ELR (cell line): ENCODE measurements at places on chromosomes 1 and 21.

GRCh38 chr1:25805863-25806225, 5.9 kb downstream of the SELENON start:
- no peak for DNase-seq

DNA sequence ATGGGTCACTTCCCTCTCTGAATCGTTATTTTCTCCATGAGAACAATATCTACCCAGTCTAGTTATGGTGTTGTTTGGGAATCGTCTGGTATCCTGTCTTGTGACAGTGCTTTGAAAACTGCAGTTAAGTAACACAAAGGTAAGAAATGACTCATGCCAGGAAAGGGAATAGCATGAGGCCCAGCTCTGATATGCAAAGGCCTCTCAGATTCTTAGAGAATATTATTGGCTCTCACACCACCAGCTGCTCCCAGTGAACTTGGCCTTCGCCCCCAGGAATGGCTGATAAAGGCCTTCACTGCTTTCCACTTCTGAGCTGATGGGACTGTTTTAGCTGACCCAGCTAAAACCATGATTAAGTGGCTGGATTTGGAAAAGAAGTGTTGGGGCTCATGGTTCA, 27.1 kb downstream of the NEK2 start:
- DNase-seq: peak; percentile 71

GRCh38 chr1:246893191-246893939, 38.4 kb downstream of the AHCTF1 start:
- peak; percentile 10 for DNase-seq

DNA sequence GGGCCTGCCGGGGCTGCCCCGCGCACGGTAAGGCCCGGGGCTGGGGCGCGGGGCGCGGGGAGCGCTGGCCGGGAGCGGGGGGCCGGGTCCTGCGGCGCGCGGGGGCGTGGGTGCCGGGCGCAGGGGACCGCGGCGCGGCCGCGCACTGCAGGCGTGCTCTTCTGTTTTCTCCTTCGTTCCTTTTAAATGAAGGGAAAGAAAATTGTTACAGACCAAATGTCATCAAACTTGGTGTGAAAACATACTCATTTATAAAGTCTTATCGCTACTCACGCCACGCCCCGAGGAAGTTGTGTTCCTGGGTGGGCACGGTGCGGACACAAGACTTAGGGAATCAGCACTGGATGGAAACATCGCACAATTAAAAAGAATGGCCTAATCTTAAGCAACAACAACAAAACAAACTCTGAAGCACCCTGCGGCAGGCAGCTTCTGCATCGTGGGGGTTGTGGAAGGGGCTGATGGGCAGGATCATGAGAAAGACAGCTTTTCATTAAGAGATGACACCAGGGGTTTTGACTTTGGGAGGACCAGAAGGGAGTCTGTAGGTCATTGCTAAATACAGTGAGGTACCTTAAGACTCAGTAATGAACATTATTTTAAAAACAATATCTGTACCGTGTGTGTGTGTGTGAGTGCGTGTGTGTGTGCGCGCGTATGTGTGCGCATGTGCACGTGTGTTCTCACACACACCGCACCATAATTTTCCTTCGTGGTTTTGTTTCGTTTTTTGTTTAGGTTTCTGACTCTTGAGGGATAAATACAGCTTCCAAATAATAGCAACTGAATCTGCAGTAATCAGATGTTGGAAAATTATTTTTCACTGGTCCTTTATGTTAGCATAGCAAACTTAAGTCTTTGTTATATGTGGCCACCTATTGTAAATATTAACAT, 548 bp downstream of the B3GALT5 start:
- DNase-seq: peak; percentile 7

DNA sequence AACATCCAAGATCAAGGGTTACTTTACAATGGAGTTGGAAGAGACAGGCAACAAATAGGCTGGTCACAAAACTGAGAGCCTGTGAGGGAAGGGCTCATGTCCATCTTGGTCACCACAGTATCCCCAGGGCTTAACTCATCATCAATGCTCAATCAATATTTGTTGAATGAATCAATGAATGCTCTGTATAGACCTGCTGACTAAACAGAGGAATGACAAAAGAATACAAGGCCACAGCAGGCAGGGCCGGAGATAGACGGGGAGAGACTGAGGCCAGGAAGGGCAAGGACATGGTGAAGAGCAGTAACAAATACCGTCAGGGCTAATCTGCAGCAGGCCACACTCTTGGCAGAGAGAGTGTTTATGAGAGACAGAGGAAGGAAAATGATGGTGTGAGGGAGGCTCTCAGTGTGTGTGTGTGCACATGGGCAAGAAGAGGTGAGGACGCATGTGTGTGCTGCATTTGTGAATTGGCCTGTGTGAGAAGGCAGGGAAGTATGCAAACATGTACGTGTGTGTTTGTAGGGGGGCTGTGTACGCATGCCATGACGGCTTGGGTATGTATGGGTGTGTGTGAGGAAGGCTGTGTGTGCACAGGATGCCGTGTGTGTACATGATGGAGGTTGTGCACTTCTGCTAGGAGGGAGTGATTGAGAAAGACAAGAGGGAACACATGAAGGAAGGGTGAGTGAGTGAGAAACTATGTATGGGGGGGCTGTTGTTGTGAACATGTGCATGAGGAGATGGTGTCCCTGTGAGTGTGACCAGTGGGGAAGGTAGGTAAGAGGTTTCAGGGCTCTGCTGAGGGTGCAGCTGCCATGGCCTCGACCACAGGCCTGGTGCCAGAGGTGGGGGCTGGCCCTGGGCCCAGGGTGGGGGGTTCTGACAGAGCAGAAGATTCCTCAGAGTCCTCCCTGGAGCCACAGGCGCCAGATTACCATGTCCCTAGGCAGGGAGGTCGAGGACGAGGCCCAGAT, 15.4 kb downstream of the AHDC1 start:
- no peak for DNase-seq

GRCh38 chr1:157993918-157994605, 617 bp downstream of the KIRREL1 start:
- peak; percentile 39 for DNase-seq

- DNase-seq: no peak
Measured at GRCh38 chr1:151336556-151336955, 9.3 kb upstream of the PI4KB start.

DNA sequence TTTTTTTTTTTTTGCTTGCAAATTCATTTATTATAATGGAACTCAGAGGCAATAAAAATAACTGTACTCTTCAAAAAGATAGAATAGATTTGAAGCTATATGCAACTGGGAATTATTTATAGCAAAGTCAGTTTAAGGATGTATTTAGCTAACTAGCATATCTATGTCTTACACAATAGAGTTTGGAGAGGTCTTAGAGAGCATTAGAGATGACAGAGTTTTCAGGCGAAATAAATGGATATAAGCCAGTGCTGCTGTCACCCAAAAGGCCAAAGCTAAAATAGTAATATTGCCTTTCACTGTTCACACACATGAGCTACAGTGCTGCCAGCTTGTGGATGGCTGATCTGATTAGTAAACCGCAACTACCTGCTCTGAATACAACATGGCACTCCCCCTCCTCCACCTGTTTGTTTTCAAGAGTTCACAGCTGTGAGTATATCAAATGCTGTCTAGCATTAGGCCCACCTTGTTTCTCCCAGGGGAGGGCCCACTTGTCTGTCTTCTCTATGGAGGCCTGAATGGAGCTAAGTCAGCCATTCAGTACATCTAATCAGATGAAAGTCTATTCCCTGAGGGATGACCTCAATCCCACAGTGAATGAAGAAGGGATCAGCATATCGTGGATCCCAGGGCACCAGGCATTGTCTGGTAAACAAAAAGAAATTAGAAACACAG, 25.2 kb upstream of the SSX2IP start:
- DNase-seq: no peak
